ENCODE measurements at places on chromosomes 3 and 15.

DNA sequence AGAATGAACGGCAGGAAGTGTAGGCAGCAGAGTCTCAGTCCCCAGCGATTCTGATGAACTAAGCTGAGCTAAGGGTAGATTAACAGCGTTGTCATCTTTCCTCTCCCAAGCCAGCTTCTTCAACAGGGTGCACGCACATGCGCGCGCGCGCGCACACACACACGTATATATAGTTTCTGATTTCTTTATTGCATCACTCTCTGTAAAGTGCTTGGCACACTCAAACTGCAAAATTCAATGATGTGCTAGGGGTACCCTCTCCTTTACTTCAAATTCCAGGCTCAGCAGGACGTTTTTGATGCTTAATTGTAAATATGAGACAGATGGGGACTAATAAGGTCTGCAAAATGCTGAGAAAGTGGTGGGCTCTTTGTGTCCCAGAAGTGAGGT, 26.1 kb upstream of the VPS8 start:
- no peak for DNase-seq

GRCh38 chr15:28996289-28996688, 110.5 kb downstream of the APBA2 start:
- DNase-seq: no peak

DNA sequence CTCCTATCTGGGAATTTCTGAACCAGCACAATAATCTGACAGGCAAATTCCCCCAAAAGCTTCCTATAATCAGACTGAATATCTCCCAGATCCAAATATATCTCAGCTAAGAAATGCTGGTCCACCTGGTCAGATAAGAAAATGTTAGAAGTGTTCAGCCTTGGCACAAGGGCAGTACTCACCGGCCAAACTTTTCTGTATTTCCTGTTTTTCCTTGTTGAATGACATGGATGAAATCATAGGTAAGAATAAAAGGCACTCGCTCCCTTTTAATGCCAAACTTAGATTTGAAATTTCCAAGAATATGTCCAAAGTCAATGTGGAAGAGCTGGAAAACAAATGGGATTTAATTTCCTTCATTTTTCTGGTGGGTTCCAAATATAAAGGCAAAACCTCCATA, 48.9 kb downstream of the FAIM start:
- DNase-seq: no peak

- DNase-seq: no peak
Measured at GRCh38 chr3:62597491-62597890, 224.1 kb upstream of the FEZF2 start.

- DNase-seq: no peak
Measured at GRCh38 chr15:89749951-89750559, 994 bp downstream of the MESP1 start.

- DNase-seq: no peak
Measured at GRCh38 chr15:77716632-77717332, 84.1 kb upstream of the LINGO1 start.

GRCh38 chr3:73228959-73229358, 167.5 kb downstream of the EBLN2 start:
- no peak for DNase-seq

GRCh38 chr3:135803028-135803692, 162.4 kb upstream of the PPP2R3A start:
- DNase-seq: no peak

Data from NCI-H774 (cell line).